ENCODE measurements at places on chromosomes 1 and 21.
A peak's percentile ranks its signal among the peaks of the same experiment; 100 is the strongest.

- DNase-seq = no peak
These were observed 29.1 kb upstream of the IRF2BP2 start for GRCh38 chr1:234638832-234639799.

DNA sequence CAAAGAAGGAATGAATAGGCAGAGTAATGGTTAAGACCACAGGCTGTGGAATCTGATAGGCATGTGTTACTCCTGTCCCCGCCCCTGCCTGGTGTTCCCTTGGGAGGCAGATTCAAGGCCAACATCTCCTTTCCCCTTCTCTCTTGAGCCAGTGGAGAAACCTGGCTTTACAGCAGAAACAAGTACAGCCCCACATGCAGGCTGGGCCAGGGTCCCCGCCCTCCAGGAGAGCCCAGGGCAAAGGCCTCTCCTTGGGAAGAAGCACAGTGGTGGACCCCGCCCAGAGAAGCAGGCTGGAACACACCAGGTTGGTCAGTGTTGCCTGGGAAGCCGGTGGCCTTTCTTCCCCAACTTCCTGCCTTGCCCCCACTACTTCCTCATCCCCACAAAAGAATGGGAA lies 6.8 kb downstream of the C1orf167 start:
- no peak for DNase-seq

GRCh38 chr21:42973309-42973990 lies 912 bp upstream of the PKNOX1 start:
- no peak for DNase-seq

DNA sequence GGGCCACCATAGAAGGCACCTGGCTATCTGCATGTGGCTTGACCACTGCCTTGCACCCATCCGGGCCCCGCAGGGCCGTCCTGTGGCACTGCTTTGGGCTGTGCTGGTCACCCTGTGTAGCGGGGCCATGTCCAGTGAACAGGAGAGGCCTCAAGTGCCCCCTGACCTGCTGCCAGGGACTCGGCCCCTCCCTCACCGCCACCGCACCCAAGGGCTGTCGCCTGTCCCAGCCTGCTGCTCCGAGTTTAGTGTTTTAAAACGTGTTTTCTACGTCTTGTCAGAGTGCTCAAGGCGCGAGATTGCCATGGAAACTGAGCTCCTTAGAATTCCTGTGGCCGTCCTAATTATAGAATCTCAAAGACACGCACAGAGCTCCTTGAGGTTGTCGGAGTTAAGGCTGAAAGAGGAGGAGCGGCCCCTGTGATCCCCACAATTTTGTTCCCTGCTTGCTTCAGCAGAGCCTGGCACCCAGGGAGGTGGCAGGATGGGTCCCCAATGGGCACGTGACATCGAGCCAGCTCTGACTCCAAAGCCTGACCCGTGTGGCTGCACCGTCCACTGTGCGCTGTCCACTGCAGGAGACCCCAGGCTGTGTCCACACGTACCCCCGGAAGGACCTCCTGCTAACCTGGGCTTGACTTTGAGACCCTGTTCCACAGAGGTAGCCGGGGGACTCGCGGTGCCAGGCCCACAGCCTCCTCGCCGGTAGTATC lies 66.2 kb downstream of the FAAP20 start:
- no peak for DNase-seq

GRCh38 chr1:109816175-109816811 lies 52.6 kb upstream of the EPS8L3 start:
- peak; percentile 83 for DNase-seq
